ENCODE measurements at places on chromosomes 12 and 14.
A peak's percentile ranks its signal among the peaks of the same experiment; 100 is the strongest.

GRCh38 chr12:96448300-96448699 lies 41.1 kb upstream of the CFAP54 start:
- DNase-seq, result no peak

DNA sequence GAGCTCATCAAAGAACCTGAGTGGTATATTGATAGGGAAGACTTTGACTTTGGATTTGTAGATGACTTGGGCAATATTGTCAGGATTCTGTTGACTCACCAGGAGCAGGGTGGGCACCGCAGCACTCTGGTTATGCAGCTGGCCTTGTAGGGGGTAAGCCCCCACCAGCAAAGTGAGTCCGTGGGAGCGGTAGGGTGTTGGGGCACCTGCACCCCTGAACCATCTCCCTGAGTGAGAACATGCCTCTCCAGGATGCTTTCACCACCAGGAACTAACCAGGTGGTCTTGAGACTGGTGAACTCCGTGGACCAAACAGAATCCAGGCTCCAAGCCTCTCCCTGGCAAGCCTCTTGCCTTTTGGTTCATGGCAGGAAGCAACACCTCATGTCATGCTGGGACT lies 44.0 kb upstream of the EIF5 start:
- DNase-seq, result no peak

DNA sequence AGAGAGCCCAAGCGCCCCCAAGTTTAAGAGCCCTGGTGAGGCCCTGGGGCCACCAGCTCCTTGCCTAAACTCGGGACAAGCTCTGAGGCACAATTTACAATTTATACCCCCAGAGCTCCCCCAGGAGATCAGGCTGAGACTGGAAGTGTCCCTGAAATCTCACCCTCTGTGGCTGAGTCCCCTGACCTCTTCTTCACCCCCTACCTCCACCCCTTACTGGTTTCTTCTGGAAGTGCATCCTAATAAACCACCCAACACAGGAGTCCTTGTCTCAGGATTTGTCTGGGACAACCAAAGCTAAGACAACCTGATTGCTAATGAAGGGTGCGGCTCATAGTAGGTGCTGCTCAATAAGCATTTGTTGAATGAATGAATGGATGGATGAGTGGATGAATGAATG lies 206.4 kb downstream of the BCL11B start:
- DNase-seq, result no peak

GRCh38 chr12:127083008-127083949 lies 1183.7 kb upstream of the TMEM132C start:
- DNase-seq, result peak; percentile 85

DNA sequence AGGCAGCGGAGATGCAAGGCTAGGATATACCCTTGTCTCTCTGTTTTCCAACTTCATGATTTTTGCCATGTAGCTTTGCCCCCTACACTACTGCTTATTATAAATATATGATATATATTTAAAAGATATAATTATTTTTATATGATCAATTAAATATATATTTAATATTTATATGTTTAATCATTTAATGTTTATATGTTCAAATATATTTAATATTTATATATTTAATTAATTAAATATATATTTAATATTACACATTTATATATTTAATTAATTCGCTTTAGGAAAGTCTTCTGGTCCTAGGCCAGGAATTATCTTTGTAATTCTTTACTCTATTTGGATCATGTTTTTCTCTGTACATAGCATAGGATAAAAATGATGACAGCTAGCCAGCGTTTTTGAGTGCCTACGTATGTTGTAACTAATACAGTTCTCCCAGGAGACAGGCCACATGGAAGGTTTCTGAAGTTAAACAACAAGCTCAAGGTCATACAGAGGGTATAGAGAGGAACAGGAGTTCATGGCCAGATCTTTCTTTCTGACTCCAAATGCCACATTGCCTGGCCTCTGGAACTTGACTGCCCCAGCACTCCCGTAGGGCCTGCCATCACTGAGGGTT lies 192.5 kb downstream of the KCNA5 start:
- no peak for DNase-seq

- no peak for DNase-seq
Measured at GRCh38 chr12:83092606-83093005, 405.9 kb downstream of the TMTC2 start.

DNA sequence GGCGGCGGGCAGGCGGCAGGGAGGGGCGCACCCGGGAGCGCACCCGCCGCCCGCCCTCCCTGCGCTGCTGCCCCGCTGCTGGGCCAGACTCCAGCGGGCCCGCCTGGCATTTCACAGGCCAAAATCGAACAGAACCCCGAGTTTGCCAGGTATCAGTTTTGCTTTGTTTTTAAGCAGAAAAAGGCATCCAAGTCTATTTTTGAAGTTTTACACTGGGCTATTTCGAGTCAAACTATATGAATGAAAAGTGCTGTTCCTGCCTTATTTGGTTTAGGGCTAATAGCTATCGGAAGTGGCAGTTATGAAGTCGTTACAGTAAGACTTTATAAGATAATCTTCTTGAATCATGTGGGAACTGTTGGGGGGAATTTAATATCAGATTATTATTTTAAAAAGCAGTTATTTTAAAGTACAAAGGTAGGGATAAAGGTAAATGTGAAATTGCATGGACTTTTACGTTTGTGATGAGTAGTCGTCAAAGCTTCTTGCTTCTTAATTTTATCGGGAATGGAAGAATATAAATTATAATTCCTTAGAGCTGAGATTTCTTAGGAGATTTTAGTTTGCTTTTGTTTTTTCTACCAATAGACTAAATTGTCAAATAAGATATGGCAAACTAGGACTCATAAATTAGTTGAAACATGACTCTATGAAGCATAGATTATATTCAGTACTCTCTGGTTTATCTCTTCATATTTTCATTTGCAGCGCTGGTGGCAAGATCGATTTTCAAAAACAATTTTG lies 1.1 kb downstream of the MSRB3 start:
- peak; percentile 16 for DNase-seq

GRCh38 chr14:99907761-99908652 lies 114.8 kb downstream of the EML1 start:
- no peak for DNase-seq

DNA sequence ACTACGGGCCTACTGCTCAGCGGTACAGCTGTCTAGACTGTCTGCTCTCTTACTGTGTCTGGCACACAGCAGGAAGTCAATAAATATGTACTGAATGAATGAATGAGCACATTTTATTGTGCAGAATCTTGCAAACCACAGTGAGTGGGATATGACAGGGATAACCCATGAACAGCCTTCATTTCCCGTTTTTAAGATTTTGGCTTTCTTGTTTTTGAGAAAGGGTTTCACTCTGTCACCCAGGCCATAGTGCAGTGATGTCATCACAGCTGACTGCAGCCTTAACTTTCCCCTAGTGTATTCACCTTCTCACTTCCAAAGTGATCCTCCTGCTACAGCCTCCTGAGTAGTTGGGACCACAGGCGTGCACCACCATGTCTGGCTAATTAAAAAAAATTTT lies 203.1 kb downstream of the AEBP2 start:
- DNase-seq, result no peak

DNA sequence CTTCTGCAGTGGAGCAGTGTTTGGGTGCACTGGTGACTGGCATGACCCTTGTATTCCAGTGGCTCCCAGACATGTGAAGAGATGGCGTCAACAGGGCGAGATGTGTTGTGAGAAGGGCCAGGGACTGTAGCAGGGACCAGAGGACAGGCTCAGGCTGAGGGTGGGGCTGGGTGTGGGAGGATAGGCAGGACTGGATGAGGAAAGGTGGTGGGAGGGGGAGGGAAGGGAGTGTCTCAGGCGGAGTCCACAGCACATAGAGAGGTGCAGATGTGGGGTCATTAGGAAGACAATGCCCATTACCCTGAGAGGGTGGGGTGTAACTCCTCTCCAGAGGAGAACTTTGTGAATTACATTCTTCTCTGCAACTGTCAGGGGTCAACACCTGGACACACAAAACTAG lies 78.5 kb downstream of the DICER1 start:
- no peak for DNase-seq

DNA sequence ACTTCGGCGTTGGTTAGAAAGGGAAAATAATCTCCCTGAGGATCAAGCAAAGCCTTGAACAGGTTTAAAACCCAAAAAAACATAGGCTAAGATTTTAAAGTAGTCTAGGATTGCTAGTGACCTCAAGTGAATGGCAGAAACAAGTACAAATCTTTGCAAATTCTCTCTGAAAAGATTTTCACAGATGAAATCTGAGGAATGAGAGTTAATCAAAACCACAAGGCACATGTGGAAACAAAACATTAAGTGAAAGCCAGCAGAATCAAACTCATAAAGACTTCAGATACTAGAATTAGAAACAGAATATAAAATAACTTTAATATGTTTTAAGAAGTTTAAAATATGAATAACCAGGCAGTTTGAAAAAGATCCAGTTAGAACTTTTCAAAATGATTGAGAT lies 52.2 kb upstream of the CFL2 start:
- no peak for DNase-seq

DNA sequence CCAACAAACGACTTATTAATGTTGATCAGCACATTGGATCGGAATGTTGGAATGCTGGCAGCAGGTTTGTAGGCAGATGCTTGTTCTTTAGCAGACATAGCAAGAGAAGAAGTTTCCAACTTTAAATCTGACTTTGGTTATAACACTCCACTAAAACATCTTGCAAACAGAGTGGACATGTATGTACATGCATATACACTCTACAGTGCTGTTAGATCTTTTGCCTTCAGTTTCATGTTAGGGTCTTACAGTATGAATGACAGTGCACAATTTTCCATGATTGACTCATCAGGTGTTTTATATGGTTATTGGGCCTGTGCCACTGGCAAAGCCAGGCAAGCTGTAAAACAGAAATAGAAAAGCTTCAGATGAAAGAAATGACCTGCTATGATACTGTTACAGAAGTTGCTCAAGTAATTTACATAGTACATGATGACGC lies 14.3 kb upstream of the DHRS7 start:
- DNase-seq, result peak; percentile 29

DNA sequence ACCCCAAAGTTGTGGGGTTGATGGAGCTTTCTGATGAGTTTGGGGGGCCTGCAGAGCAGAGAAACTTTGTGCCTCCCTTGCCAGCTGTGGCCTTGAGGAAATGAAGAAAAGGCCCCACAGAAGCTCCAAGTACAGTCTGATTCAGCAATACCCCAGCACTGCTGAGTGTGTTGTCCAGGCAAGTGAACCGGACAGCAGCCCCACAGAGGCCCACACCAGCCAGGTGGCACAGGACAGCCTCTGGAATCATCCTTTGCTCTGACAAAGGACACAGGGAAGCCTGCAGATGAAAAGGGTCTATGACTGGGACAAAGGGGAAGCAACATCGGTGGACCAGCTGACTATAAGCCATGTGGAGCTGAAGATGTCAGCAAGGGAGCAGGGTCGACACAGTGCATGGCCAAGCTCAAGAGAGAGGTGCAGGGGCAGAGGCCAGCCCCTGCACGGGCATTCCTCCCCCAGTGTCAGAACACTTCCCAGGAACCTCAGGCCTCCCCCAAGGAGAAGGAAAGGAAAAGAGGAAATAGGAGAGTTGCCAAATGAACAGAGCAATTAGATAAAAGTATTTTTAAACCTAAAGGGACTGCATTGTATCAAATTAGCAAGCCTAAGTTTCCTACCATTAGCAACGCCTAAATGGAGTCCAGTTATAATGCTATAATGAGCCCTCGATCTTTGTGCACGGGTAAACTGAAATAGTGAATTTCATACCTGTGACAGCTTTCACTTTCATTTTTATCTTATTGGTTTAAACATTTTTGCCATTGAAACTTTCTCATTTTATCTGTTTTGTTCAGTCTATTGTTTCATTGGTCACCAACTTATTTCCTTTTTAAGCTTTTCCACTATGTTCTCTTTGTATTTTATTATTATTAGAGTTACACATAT lies 46.3 kb upstream of the PTGDR start:
- DNase-seq, result no peak

GRCh38 chr14:68810173-68811153 lies 17.6 kb upstream of the ZFP36L1 start:
- DNase-seq, result no peak

- DNase-seq, result no peak
Measured at GRCh38 chr12:42541965-42542364, 47.6 kb downstream of the PRICKLE1 start.

DNA sequence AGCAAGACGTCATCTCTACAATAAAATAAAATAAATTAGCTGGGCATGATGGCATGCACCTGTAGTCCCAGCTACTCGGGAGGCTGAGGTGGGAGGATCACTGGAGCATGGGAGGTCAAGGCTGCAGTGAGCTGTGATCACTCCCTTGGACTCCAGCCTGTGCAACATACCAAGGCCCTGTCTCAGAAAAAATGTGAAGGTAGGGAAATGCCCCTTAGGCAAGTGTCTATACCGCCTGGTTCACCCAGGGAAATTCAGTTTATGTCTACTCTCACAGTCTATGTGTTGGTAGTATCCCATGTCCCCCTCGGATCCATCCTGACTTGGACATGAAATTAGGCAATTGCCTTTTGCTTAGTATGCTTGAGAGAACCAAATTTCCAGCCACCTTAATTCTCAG lies 88.4 kb upstream of the TMEM132C start:
- no peak for DNase-seq

DNA sequence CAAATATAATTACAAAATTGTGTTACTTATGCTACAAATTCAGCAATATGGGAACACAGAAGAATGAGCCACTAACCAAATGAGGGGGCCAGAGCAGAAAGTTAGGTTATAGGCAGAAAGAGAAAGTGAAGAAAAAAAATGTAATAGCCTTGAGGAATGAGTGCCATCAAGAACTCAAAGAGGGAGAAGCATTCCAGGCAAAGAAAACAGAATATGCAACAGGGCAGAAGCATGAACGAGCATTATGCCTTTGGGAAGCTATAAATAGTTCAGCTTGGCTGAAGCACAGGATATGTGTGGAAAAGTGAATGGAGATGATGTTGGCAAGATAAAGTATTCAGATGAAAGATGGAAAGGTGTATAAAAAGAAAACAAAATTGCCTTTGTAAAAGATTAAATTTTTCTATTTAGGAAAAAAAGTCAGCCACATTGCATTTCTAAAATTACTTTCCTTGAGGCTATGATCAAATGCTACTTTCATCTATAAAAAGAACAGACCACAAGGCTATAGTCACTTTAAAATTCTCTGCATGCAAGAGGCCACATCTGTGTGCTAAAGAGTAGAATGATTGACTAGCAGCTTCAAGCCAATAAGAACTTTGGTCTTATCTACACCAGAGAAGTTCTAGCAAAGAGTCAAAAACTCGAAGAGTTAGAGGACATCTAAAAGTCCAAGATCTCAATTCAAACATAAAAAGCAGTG lies 193.6 kb upstream of the GARIN6 start:
- peak; percentile 6 for DNase-seq

Measured in kidney glomerular epithelial cell (primary cell).